Psoas muscle (tissue), 8 donors: ENCODE measurements at places on chromosomes 6 and 20. TPM values are rescaled to one million over a fixed set of nuclear protein-coding genes. Genes with fewer than 3 reads are reported as not detected.
A peak's percentile ranks its signal among the peaks of the same experiment; 100 is the strongest.

DNA sequence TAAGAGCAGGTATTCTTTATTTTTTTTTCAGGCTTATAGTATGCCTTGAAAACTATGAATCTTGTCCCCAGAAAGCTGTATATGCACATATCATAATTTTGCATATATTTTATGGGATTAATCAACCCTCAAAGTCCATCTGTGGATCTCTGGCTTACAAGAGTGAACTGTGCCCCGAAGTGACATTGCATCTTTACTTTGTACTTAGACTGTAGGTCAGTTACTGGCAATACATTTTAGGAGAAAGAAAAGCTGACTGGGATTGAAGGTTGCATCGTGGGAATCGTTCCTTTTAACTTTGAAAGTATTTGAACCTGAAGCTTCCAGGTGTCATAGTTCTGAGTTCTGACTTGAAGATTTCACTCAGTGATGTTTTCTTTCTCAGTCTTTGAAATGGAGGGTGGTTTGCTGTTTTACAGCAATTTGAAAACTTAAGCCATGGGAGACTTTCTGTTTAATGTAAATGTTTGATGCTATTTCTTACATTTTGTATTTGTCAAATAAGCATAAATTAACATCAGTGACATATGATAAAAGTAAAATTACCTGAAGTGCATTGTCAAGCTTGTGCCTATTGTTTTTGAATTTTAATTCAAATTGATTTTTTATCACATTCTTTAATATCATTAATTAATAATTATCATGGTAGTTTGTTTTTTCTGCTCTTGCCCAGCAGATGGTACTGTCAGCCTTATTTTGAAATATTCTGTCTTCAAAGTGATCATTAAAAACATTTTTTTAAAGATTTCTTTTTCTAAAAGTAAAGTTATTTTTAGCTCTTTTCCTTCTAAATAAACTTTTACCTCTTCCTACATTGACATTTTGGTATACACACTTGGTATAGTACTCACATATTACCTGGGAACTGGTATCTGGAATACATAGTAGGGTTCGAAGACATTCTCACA, 29.0 kb downstream of the L3MBTL3 start:
- peaks cover 16% of the 10 kb centered on the region for H3K36me3 ChIP-seq
- no peaks in the 10 kb centered on the region for H3K27me3 ChIP-seq
- H3K4me1 ChIP-seq, result no peaks in the 10 kb centered on the region
- no peak overlapping the region for H3K4me3 ChIP-seq

DNA sequence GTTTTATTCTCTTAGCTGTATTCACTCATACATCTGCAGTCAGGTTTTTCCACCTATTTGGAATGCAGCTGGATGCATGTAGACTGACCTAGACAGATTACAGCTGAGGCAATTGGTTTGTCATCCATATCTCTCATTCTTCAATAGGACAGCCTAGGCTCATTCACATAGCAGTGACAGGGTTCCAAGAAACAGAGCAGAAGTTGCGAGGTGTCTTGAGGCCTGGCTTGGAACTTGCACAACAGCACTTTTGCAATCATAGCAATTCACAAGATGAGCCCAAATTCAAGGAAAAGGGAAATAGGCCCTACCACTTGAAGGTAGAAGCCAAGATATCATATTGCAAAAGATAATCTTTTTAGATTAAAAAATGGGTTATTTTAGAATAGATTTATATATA, 508.9 kb upstream of the JAG1 start:
- no peak overlapping the region for H3K27ac ChIP-seq
- no peak for DNase-seq
- no peak overlapping the region for H3K4me3 ChIP-seq
- H3K4me1 ChIP-seq, result peaks cover 8% of the 10 kb centered on the region
- H3K36me3 ChIP-seq, result no peaks in the 10 kb centered on the region

- no peak for DNase-seq
- no peaks in the 10 kb centered on the region for H3K27me3 ChIP-seq
- no peak overlapping the region for H3K4me3 ChIP-seq
- H3K36me3 ChIP-seq, result no peaks in the 10 kb centered on the region
Measured at GRCh38 chr6:110095101-110095500, 84.4 kb downstream of the WASF1 start.

DNA sequence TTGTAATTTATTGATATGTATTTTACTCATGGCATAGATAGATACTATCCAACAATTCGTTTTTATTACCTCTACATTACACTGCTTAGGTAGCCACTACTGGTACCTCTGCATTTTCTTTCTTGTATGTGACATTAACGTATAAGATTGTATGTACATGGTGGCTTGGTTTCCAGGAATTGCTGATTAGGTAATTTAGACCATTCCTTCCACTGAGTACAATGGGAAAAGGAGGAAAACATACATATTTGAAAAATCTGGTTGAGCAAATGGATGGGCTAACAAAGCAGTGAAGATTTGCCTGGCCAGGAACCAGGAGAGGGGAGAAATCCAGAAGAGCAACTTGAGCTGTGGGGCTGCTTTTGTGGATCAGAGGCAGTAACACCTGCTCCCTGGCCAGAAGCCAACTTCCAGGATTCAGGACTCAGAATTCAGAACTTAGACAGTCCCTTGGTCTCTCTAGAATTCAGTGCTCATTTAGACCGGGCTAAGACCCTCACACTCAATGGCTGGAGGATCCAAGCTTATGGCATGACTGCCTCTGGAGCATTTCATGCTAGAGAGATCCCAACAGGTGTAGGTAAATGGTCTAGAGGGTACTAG, 17.9 kb upstream of the MICB start:
- no peaks in the 10 kb centered on the region for H3K27me3 ChIP-seq
- H3K27ac ChIP-seq, result no peak overlapping the region
- H3K4me1 ChIP-seq, result no peaks in the 10 kb centered on the region
- DNase-seq, result no peak

- DNase-seq, result peak; percentile 79
- H3K27ac ChIP-seq, result peak within 1 kb of the TSS; percentile 94
- H3K36me3 ChIP-seq, result no peaks in the 10 kb centered on the region
- peak within 1 kb of the TSS; percentile 79 for H3K4me3 ChIP-seq
Measured at GRCh38 chr20:45347936-45348778, at the start of gene SDC4. SDC4 (minus strand) TSS chr20:45348424; CDS start chr20:45348384, 40 bp downstream.

DNA sequence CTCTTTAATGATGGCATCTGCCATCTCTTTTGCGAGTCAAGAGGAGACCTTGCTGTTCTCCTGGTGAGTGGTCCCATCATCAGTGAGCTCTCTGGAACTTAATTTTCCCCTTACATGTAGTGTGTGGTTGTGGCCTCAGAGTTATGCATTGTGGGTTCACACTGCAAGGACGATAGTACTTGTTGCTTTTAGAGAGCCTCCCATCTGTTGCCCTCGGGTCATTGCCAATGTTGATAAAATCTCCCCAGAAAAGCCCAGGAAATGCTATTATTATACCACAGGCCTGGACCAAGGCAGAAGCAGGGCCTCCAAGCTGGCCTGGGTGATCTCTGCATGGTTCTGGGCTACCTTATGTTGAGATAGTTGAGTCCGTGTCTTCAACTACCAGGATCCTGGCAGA, 241.6 kb downstream of the BMP7 start:
- no peak overlapping the region for H3K4me3 ChIP-seq
- no peaks in the 10 kb centered on the region for H3K36me3 ChIP-seq
- no peaks in the 10 kb centered on the region for H3K27me3 ChIP-seq
- no peak for DNase-seq

GCNT2 gene
- total RNA-seq, result 13.2 TPM

- H3K27ac ChIP-seq, result no peak overlapping the region
- no peaks in the 10 kb centered on the region for H3K4me1 ChIP-seq
- DNase-seq, result no peak
- no peak overlapping the region for H3K4me3 ChIP-seq
Measured at GRCh38 chr20:21272279-21272678, 30.9 kb upstream of the XRN2 start.

DNA sequence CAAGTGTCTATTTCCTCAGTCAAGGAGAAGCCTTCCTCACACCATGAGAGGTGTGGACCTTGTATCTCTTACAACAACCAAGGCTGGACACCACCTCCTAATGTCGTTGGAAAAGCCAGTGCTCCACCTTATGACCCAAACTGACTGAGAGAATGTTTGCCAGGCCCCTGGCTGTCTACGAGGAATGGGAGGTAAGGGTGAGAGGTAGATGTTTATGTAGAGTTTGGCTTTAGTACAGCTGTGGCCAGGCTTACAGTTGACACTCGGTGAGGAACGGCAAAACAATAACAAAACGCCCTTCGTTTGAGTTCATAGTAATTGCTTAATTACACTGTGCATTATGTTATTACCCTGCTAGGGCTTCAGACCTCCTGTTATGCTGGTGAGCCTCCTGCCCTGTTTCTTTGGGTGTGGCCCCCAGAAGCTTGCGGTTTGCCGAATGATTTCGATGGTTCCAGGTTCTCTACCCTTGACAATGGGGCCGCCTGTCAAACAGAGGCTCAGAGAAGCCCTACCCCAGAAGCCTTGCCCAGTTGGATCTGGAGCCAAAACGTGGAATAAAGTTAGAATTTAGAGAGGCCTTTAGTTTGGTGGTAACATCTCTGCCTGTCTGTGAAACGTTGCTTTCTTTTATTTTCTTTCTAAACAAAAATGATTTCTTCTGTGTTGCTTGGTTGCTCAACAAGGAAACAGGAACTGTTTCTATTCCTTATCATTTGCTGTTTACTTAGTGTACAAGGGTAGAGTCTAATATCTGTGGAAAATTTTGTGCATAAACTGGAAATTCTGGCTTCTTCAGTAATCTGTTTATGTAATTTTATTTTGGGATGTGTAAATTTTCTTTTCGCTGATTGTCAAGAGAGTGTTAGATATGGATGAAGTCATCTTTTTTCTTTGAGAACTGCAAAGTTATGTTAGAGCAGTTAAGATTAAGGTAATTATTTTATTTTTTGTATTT, 60.4 kb upstream of the FOXQ1 start:
- H3K27ac ChIP-seq, result no peak overlapping the region
- no peaks in the 10 kb centered on the region for H3K27me3 ChIP-seq
- no peak for DNase-seq
- H3K4me3 ChIP-seq, result no peak overlapping the region

- no peak overlapping the region for H3K27ac ChIP-seq
- DNase-seq, result no peak
- no peak overlapping the region for H3K4me3 ChIP-seq
- H3K36me3 ChIP-seq, result no peaks in the 10 kb centered on the region
- H3K4me1 ChIP-seq, result no peaks in the 10 kb centered on the region
Measured at GRCh38 chr6:131362070-131362469, 211.0 kb upstream of the ARG1 start.

DNA sequence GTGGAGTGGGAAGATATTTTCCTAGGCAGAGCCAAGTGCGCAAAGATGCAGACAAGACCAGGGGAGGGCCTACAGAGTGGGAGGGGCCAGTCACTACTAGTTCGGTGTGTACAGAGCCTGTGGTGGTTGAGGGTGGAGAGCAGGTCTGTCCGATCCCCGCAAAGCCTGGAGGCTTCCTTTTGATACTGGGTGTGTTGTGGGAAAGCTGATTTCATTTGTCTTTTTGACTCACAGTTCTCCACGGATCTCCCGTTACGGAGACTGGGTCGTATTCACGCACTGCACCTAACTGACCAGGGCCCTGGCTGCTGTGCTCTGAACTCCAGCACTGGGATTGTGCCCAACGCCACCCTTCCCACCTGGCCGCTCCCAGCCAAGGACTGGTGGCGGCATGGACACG, 1.4 kb upstream of the TIAM2 start:
- H3K4me1 ChIP-seq, result peaks cover 10% of the 10 kb centered on the region
- DNase-seq, result no peak
- H3K4me3 ChIP-seq, result no peak overlapping the region
- no peaks in the 10 kb centered on the region for H3K36me3 ChIP-seq
- no peak overlapping the region for H3K27ac ChIP-seq
- no peaks in the 10 kb centered on the region for H3K27me3 ChIP-seq

RNF144B gene
- total RNA-seq, result 33.6 TPM

C20orf144 gene
- not detected for total RNA-seq

DNA sequence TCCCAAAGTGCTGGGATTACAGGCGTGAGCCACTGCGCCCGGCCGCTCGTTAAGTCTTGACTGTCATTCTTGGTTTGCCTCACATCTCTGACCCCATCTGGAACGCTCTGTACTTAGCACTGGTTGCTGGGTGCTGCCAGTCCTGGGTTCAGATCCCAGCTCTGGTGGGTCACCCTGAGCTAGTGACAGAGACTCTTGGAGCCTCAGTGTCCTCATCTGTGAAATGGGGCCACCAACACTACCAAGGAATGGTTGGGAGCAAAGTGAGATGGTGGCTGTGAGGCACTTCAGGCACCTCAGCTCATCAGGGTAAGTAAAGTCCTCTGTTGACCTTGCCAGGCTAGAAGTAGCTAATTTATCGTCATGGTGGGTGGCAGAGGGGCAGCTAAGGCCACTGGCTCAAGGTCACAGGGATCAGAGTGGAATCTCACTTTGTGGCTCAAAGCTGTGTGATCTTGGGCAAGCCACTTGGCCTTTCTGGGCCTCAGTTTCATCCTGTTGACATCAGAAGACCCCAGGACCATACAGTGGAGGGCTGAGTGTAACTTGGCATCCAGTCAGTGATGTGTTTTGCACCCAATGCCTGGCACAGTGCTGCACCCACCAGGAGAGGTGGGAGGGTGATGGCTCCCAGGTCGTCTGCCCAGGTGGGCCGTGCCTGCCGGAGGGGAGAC, 46.7 kb downstream of the UBE2V1 start:
- DNase-seq, result no peak
- H3K27me3 ChIP-seq, result no peaks in the 10 kb centered on the region
- H3K36me3 ChIP-seq, result no peaks in the 10 kb centered on the region
- no peak overlapping the region for H3K4me3 ChIP-seq
- H3K27ac ChIP-seq, result no peak overlapping the region

TSHZ2 gene
- total RNA-seq, result 1.9 TPM

- H3K4me3 ChIP-seq, result no peak overlapping the region
- DNase-seq, result no peak
- H3K36me3 ChIP-seq, result no peaks in the 10 kb centered on the region
- H3K27ac ChIP-seq, result no peak overlapping the region
- no peaks in the 10 kb centered on the region for H3K27me3 ChIP-seq
Measured at GRCh38 chr6:169277619-169278018, 24.0 kb upstream of the THBS2 start.

PGC gene
- total RNA-seq, result not detected

DNA sequence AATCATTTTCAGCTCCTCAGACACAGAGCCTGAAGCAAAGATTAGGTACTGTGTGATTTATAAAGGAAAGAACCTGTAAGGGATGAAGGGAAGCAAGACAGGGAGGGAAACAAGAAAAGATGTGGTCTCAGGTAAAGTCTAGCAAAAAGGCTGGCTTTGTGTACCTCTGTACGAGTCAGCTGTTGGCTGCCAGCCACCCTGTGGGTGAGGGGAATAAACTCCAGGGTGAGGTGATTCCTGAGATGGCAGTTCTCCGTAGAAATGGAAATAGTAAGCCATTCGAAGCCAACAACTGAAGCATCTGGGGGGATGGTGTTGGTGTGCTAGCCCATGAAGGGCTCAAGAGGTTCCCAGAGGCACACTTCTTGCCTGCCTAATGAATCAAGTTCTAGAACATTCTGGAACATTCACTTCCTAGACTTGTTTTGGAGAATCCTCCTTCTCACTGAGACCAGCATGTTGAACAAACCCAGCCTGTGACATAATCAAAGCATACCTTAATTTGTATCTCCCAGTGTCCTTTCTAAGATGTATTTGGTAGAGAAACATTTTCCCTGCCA, 10.6 kb upstream of the TTPAL start:
- no peaks in the 10 kb centered on the region for H3K4me1 ChIP-seq
- no peak for DNase-seq
- H3K4me3 ChIP-seq, result no peak overlapping the region
- no peaks in the 10 kb centered on the region for H3K36me3 ChIP-seq
- H3K27ac ChIP-seq, result no peak overlapping the region
- H3K27me3 ChIP-seq, result no peaks in the 10 kb centered on the region
